ENCODE measurements at places on chromosomes 3 and 15.

DNA sequence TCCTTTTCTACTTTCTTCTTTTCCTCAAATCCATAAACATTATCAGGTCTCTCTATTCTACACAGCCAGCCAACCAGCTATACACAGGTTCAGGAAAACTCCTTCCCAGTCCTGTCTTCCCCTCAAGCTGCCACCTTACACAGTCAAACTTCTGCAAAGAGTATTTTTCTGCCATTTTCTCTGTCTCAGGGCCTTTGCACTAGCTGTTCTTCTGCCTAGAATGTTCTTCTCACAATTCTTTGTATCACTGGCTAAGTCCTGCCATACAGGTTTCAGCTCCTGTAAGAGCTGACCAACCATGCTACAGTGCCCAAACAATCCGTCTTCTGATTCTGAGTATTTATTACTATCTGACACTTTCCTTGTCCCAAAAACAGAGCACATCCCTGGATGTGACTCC is 278.3 kb upstream of the ICE2 start:
- no peak for DNase-seq

DNA sequence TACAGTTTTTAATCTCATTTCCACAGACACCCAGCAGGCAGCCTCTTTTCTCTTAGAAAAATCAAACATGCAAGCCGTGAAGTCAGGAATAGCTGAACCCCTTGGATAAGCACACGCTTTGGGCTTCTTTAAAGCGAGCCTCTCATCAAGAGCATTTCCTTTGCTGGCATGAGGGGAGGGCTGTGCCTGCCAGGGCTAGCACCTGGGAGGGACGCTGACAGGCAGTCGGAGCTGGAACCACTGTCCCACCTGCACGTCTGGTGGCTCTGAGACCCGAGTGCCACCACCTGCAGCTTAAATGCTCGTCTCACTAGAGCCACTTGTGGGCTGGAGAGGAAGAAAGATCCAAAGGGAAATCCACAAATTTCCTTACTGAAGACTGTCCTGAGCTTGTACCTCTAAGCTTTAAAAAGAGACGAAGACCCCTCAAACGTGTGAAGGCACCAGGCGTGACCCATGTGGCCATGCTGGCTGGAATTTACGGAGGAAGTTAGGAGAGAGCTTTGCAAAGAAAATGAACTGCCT is 9.4 kb downstream of the MAP6D1 start:
- no peak for DNase-seq

GRCh38 chr3:95334461-95334860 is 1271.6 kb downstream of the NSUN3 start:
- no peak for DNase-seq

GRCh38 chr3:54631516-54632325 is 296.1 kb downstream of the LRTM1 start:
- DNase-seq, result peak; percentile 21

DNA sequence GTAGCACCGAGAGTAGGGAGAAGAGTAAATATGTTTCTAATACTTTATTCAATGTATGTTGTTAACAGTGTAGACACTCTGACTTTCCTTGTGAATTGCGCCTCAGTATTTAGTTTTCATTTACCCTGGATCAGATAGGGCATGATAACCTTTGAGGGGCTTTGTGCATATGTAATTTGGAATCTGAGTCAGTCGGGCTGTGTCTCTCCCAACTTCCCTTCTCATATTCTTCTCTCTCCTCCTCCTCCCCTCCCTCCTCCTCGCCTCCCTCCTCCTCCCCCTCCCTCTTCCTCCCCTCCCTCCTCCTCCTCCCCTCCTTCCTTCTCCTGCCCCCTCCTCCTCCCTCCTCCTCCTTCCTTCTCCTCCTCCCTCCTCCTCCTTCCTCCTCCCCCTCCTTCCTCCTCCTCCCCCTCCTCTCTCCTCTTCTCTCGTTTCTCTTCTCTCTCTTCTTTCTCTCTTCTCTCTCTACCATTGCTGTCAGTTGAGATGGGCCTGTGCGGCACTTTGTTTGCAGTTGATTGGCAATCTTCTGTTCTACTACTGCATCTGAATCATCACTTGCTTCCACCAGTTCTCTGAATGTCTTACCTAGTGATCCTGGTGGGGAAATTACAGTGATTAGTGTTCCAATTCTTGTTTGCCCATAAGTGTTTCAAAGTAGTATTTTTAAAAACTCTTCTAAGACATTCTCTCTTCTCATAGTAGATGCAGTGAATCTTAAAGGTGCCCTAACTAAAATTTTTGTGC is 162.3 kb downstream of the PGPEP1L start:
- DNase-seq, result no peak

GRCh38 chr3:197547306-197548011 is 8.3 kb downstream of the BDH1 start:
- DNase-seq, result no peak

DNA sequence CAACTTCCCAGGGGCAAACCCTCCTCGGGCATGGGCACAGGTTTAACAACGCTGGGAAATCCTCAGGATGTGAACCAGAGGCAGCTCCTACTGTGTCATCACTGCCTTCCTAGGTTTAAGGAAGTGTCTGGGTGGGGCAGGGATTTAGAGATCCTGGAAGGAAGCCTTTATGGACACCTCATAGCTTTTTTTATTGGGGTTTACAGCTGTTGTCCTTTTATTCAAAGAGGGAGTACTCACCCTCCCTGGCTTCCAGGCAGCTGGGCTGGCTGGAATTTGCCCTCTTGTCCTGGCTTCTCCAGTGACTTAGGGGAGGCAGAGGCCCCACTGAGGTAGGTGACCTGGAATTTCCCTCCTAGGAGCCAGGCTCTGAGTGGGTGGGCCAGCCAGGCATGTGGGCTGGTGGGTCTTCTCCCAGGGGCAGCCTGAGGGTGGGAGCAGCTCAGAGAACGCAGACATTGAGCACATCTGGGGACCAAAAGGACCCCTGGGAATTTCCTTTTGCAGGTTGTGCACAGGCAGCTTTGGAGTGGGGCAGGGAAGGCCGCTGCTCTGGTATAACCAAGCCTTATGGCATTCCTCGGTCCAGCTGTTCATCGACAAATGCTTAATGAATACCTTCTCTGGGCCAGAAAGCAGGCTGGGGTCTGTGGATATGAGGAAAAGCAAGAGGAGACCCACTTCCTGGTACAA is 13.5 kb upstream of the FAM3D start:
- DNase-seq, result no peak

GRCh38 chr3:183545708-183546107 is 9.8 kb downstream of the KLHL6 start:
- DNase-seq, result no peak
